ENCODE measurements at places on chromosomes 1 and 21.

DNA sequence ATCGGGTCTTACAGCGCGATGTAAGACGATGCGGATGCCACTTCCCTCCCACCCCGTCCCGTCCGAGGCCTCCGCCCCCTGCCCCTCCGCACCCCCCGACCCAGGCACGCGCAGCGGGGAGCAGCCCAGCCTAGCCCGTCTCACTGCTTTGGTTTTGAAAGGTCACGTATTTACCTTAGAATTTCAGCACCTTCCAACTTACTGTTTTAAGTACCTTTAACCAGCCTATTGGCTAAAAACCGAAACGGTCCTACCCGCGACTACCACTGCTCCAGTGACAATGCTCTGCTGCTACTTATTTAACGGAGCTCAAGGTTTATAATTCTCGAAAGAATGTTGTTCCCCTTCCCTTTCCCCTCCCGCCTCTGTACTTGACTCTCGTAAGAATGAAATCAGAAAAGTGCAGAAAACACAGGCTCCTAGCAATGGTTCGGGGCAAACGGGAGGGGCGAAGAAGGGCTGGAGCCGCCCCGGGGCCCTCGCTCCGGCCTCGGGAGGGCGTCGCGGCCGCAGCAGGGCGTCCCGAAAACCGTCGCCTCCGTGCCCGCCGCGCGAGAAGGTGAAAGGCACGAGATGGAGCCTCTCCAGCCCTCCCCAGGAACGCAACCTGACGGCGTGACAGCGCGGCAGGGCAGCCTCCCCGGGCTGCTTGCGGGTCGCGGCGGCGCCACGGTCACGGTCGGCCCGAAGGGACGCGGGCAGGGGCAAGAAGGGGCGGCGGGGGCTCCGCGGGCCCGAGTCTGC, 667 bp downstream of the TMEM50B start:
- DNase-seq, result no peak

DNA sequence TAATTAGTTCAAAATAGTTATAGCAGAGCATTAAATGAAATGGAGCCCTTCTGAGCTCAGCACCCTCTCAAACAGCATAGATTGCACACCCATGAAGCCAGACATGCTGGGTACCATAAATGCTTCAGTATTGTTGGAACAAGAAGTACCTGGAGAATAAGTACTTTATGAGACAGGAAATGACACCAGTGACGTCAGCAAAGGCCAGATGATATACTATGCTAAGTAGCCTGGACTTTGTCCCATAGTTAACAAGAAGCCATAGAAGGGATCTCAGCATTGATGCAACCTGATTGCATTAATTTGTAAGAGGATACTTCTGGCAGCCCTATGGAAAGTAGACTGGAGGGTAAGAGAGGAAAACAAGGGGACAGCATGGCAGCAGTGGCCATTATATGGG, 16.3 kb upstream of the GADD45A start:
- DNase-seq, result no peak

DNA sequence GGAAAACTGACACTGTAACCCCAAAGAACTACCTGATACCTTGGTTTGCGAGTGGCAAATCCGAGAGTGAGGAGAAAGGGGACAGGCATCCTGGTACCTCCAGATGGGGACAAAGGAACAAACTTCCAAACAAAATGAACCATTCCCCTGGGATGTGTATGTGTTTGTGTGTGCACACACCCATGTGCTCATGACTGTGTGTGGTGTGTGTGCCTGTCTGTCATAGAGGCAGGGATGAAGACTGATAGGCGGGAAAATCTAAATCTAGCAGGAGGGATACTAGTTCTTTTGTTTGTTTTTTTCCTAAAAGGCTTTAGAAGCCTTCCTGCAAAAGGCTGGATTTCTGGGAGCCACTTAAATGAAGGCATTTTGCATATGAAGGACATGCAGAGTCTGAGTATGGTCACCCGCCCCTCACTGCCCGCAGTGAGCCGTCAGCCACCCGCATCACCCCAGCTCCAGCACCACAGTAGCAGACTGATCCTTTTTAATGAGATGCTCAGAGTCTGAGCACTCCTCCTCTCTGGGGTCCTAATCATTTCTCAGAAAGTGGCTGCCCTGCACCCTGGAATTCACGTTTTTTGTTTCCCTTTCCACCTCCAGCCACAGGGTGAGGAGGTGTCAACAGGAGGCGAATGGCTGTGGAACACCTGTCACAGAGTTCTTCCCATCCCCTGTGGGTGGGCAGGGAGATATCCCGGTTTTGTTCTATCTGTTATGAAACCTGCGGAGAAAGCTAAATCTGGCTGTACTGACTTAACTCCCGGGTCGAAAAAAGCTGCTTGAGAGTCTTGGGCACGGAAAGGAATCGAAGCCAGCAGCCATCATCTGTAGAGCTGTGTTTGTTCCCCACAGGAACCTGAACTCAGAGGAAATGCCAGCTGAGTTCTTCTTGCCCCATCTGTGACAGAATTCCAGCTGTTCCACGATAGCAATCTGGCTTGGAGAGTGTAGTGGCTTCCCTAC, 34.9 kb downstream of the UTP25 start:
- DNase-seq, result no peak

- DNase-seq, result peak; percentile 45
Observed at GRCh38 chr1:28917757-28918118, 3.4 kb downstream of the EPB41 start.

- no peak for DNase-seq
Observed at GRCh38 chr1:17729248-17729647, 25.9 kb upstream of the ACTL8 start.

GRCh38 chr1:111323231-111323630, 32.6 kb downstream of the CHIA start:
- DNase-seq, result no peak

DNA sequence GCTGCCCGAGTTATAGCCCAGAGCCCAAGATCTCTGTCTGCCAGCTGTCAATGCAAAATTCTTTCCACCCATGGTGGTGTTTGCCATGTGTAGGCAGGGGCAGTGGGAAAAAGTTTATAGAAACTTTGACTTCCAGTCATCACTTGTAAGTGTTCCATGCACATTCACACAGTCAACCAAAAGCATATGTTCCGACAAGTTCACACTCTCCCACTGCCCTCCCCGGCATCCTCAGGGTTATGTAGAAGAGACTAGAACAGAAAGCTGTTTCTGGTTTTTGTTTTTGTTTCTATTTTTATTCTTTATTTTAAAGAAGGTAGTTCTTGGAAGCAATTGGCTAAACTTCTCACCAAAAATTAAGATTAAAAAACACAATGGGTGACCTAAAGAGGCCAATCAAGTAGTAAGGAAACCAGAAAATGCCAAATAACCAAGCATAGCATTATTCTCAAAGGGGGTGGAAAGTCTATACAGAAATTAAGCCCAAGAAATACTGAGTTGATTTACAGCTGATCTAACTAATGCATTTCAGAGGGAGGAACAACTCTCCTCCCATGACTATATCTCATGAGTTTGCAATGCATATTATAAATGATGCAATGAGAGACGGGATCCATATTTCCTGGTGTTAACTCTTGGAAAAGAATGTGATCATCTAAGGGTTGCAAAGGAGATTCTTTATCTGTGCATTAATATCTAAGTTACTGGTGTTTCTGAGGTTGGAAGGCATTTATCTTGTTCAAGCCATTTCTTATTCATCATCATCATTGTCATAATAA, 91.5 kb upstream of the ETS2 start:
- no peak for DNase-seq

DNA sequence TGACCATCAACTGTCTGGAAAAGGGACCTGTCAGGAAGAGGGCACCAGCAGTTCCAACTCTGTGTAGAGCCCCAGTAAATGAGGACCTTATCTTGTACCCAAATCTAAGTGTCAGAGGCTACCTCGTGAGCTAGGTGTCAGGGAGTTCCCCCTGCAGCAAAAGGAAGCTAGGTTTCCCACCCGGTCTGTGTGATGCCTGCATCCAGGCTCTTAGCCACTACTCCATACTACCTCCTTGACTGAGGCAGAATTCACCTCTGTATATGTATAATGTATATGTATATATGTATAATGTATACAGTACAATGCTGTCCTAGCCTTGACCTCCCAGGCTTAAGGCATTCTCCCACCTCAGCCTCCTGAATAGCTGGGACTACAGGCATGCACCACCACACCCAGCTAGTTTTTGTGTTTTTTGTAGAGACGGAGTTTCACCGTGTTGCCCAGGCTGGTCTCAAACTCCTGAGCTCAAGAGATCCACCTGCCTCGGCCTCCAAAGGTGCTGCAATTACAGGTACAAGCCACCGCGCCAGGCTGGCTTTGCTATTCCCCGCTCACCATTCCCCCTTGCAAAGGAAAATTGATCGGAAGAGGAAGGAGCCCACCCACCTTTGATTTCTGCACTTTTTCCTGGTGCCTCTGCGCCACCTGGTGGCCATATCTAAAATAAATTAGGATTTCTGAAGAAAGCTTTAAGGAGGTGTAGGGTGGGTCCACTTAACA, 15.7 kb upstream of the LUZP1 start:
- DNase-seq, result peak; percentile 78

- no peak for DNase-seq
Observed at GRCh38 chr21:32360401-32360975, 32.3 kb downstream of the URB1 start.

DNA sequence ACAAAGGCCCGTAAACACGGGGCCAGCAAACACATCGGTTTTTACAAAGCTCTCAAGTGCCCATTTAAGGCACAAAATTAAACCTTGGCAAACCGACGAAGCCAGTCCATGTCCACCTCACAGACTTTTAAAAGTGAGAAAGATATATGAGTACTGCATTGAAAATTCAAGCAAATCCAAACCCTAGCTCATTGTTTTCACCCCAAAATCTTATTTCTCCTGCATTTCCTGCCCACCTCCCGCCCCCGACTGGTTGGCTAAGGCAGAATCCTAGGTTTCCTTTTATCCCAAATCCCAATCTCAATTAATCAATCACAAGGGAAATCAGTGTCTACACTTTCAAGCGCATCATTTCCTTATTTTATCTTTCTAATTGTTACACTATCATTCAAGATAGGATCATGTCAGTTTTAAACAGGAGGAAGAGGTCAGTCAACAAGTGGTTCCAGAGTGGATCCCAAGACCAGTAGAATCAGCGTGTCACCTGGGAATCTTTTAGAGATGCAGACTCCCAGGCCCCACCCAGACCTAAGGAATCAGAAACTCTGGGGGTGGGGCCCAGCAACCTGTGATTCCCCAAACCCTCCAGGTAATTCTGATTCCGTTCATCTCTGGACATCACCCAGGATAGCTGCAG, 1.7 kb upstream of the GNG4 start:
- peak; percentile 37 for DNase-seq

DNA sequence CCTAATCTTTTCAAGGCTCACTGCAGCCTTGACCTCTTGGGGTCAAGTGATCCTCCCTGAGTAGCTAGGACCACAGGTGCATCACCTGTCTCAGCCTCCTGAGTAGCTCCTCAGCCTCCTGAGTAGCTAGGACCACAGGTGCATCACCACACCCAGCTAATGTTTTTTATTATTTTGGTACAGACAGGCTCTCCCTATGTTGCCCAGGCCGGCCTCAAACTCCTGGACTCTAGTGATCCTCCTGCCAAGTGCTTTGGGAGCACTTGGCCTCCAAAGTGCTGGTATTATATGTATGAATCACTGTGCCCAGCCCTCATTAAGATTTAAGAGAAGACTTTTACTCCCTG, 58.5 kb upstream of the S1PR1 start:
- no peak for DNase-seq

GRCh38 chr1:207115269-207115668, 11.2 kb downstream of the C4BPA start:
- no peak for DNase-seq

- no peak for DNase-seq
Observed at GRCh38 chr1:212987702-212988322, 27.9 kb downstream of the ANGEL2 start.

- DNase-seq, result no peak
Observed at GRCh38 chr1:84356881-84357280, 41.4 kb upstream of the DNASE2B start.

GRCh38 chr1:162876751-162877150, 15.8 kb upstream of the CCDC190 start:
- DNase-seq, result no peak

GRCh38 chr1:57129865-57130264, 164.1 kb upstream of the C8B start:
- no peak for DNase-seq

DNA sequence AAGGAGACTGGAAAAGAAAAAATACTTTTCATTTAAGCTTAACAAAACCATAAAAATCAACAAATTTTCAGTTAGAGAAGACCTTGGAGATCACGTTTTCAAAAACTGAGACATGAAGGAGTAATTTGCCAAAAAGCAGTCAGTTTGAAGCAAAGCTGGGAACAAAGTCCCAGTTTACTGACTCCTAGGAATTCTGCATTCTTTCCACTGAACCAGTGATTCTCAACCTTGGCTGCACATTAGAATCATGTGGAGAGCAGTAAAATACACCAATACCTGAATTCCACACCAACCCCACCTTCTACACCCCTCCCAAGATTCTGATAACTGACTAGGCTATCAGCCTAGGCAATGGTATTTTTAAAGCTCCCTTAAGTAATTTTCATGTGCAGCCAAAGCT, 73.5 kb downstream of the PRPF38A start:
- no peak for DNase-seq

GRCh38 chr1:84143796-84144565, at the start of gene PRKACB:
Gene PRKACB (plus strand): TSS chr1:84144271. CDS start chr1:84144362, 91 bp downstream.
- DNase-seq, result no peak

- DNase-seq, result no peak
Observed at GRCh38 chr1:33152685-33153432, 29.0 kb downstream of the TRIM62 start.

- peak; percentile 41 for DNase-seq
Observed at GRCh38 chr1:31502926-31503511, 73.3 kb upstream of the TINAGL1 start.

GRCh38 chr1:78095593-78095992, 49.8 kb downstream of the GIPC2 start:
- no peak for DNase-seq

- no peak for DNase-seq
Observed at GRCh38 chr1:7300893-7301663, 470.0 kb upstream of the VAMP3 start.

GRCh38 chr1:52057876-52058415, 1.9 kb downstream of the BTF3L4 start:
- DNase-seq, result no peak

DNA sequence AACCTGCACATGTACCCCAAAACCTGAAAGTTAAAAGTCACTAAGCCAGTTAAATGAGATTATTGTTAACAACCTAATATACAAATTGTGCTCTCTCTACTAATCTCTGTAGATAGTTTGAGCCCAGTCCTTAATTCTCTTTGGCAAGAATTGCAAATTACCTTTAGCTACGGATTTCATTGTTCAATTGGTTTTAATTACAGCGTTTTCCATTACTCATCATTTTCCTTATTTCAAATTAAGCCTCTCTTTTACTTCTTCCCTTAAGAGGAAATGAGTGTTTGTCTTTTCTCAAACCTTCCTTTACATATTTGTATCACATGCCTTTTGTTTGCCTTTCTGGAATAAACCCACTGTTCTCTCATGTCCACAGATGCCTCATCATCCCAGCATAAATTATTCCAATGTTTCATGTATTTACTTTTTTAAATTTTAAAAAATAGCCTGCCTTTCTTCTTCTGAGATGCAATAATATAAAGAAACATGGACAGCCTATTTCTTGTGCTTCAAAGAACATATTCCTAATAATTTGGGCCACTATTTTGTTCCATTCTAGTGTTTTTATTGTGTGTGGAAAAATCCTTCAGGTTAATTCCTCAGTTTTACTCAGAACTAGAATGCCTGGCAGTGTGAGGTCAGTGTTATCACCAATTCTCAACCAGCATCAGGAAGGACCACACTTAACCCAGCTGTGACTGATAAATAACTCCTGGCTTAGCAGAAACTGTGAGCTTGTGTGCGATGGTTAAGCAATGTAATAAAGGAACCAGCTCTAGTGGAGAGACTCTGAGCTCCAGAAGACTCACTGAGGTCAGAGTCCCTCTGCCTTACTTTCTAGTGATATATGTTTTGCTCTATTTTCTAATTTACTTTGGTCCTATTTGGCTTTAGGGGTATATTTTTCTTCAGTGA, 600.5 kb downstream of the LTN1 start:
- DNase-seq, result no peak

Data from activated CD8-positive, alpha-beta memory T cell treated with anti-CD3 and anti-CD28 coated beads for 24 hours (primary cell).